ENCODE measurements at places on chromosomes 7 and 10. TPM values are rescaled to one million over a fixed set of nuclear protein-coding genes. Genes with fewer than 3 reads are reported as not detected.

CNOT4 gene
- 29.0 TPM for total RNA-seq

TWIST1 gene
- total RNA-seq, result 12.3 TPM

GRCh38 chr10:111004016-111004415 lies 72.8 kb upstream of the ADRA2A start:
- DNase-seq, result no peak

- no peak for DNase-seq
These were observed 20.5 kb upstream of the PITRM1 start for GRCh38 chr10:3192856-3193635.

DNA sequence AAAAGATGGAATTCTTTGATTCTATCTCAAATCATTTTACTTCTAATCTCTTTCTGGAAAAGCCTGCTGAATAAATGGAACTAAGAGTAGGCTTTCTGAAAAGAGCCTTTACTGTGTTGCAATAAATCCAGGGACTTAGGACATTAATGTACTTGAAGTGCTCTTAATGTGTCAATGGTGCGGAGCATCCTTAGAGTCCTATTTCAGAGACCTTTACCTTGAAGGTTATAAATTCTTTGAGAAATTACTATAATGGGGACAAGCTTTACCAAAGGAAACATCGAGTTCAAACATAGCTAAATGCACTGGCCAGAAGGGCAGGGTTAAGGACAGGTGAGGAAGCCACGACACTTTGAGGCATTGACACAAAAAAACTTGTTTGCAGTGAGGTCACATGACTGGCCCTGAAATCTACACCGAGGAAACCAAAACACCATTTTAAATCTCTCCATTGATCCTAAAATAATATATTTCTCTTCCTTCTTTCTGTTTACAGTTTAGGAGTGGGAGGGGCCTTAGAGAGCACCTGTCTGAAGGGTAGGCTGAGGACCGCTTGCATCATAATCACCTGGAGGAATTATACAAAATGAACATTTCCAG lies 48.1 kb upstream of the EXOC6 start:
- DNase-seq, result no peak

GRCh38 chr7:50357426-50357825 lies 52.9 kb downstream of the IKZF1 start:
- DNase-seq, result no peak

- no peak for DNase-seq
These were observed 511.9 kb upstream of the ZMIZ1 start for GRCh38 chr10:78556705-78557432.

- no peak for DNase-seq
These were observed 182.2 kb downstream of the ADK start for GRCh38 chr10:74333174-74333573.

DNA sequence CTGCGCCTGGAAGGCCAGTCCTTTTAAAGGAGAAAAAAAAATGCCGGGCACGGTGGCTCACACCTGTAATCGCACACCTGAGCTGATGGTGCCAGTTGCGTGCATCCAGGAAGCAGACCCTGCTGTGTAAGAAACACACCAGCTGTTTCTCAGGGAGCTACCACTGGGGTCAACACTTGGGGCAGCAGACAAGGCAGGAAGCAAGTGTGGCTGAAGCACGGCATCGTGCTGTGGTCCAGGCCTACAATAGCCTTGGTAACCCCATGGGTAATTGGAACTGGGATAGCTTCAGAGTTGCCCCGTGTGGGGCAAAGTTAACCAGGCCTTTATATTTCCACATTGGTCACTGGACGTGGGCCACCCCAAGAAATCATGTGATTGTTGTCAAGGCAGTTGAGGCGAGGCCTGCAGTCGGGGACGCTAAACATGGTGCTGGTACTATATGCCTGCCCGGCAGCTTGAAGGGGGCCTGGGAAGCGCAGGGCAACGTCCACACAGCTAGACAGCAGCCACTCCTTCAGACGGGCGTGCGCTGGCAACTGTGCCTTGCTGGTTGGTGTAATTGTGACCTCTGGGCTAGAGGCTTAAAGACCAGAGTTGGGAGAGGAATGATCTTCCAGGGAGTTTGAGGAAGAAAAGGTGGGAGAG lies 2.5 kb upstream of the TACR2 start:
- DNase-seq, result no peak

Data from aorta (tissue), 5 donors.